ENCODE measurements at places on chromosomes 12 and 14. TPM values are rescaled to one million over a fixed set of nuclear protein-coding genes. Genes with fewer than 3 reads are reported as not detected.

DNA sequence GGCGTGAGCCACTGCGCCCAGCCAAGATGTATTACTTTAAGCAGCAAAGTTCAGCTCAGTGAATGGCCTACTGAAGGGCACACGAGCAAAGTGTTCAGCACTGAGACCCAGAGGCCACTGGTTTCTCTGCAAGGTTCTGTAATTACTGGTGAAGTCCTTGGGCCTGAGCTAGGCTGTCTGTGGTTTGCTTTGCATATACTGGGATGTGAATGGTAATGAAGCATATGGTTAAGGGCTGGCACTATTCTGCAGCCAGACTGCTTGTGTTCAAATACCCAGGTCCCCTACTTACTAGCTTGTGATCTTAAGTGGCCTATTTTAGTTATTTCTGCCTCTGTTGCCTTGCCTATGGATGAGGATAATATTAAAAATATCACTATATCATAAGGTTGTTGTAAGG lies 72.0 kb downstream of the LLPH start:
- DNase-seq = no peak
- H3K36me3 ChIP-seq = no peaks in the 10 kb centered on the region

Gene OR4Q2
- not detected for total RNA-seq

Gene GLT1D1
- 0.28 TPM for total RNA-seq

Gene ANG
- total RNA-seq = 13.7 TPM

- no peak overlapping the region for H3K4me3 ChIP-seq
- no peak overlapping the region for H3K27ac ChIP-seq
- no peak for DNase-seq
- no peaks in the 10 kb centered on the region for H3K36me3 ChIP-seq
- H3K4me1 ChIP-seq = no peaks in the 10 kb centered on the region
Observed at GRCh38 chr12:25852792-25853191, 105.7 kb upstream of the RASSF8 start.

Gene SLC7A7
- total RNA-seq = 16.3 TPM

Gene ERP27
- total RNA-seq = not detected

Gene MUCL1
- total RNA-seq = not detected
